ENCODE measurements at places on chromosomes 2 and 18.

DNA sequence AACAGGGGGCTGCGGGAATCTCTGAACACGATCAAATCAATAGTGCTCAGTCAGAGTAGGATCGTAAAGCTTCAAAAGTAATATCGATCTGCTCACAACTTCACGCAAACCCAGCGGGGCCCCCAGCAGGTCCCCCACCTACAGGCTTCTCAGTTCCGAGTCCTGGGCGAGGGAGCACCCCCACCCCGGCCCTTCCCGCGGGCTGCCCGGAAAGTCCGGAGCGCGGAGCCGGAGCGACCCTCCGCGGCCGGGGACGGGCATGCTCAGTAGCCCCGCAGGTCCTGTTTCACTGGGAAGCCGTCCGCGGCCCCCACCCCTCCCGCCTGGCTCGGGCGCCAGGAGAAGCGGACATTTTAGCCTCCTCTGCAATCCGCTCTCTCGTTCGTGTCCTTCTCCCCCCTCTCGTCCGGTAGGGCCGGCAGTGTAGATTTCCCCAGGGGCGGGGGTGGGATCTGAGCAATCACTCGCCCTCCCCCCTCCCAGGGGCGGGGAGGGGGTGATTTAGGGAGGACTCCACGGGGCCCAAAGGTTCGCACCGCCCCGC is 3.3 kb upstream of the SPRED2 start:
- no peak for DNase-seq

DNA sequence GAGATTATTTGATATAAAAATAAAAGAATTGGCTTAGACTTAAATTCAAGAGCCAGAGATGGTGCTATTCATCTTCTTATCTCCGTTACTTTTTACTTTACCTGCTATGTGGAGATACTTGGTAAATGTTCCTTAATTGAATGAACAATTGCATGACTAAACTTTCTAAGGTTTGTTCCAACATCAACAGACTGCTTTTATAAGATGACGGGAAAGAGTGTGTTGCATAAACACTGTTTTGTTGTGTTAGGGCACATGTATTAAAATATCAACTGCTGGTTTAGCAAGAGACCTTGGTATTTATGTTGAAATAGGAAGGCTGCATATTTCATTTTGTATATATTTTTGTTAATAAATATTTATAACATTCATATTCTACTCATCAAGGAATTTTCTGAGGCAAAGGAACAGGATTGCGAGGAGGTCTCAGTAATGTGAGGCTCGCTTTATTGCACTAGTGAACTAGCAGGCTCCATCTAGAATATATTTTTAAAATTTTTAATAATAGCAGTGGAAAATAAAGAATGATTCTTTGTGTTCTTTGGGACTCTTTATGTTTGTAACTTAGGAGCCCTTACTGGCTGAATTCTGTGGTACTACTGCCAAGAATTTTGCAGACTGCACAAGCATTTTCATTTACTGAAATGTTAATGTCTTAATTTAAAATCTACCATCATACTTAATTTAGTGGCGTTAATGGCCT is 10.7 kb upstream of the NFE2L2 start:
- DNase-seq, result no peak

- no peak for DNase-seq
Measured at GRCh38 chr2:47226132-47226922, 71.2 kb upstream of the STPG4 start.

- DNase-seq, result no peak
Measured at GRCh38 chr2:190465060-190465459, 56.9 kb downstream of the MFSD6 start.

- DNase-seq, result no peak
Measured at GRCh38 chr2:128789776-128790455, 471.2 kb upstream of the HS6ST1 start.

- no peak for DNase-seq
Measured at GRCh38 chr2:9288233-9288632, 81.6 kb downstream of the ASAP2 start.

DNA sequence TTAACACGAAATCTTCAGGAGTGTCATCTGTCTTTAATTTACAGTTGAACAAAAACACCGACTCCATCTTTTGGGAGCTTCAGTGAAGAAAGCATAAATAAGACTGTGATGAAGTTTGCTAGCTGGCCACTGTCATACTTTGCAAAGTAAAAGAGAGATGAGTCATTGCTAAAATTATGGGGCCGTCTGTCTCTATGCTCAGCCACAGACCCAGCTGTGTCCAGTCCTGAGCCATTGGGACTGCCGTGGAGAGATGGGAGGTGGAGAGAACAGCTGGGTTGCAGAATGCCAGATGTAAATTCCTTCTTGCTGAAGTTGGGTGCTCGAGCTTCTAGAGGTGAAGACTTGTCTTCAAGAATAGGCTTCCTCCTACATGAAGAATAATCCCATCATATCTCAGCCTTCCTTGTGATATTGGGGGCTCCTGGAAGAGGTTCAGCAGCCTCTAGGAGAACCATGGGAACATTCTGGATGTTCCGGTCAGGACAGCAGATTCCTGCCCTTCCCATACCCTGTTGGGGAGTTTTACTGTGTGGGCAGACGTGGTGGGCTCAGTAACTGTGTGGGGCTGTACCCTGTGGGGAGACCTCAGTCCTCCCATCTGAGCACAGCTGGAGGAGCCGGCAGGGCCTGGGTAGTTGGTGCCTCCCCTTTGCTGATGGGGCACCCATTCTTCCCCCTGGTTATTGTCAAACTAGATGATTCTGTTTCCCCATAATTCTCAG is 71.1 kb downstream of the LDLRAD4 start:
- DNase-seq, result no peak

DNA sequence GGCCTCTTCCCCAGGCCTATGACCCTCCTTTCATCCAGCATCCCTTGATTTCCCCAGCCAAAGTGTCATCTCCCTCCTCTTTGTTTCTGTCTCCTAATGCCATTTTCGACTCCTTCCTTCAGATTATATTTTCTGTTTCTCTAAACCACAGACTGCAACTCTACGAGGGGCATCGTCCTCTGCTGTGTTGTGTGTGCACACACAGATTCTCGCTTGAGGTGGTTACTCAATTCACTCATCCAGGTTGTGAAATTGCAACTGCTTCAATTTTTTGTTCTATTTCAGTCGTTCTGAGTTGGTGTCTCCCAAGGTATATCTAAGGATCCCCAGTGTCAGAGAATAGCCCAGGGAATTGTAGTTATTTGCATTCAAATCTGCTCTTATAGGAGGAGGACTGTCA is 113.5 kb upstream of the NDUFV2 start:
- no peak for DNase-seq

DNA sequence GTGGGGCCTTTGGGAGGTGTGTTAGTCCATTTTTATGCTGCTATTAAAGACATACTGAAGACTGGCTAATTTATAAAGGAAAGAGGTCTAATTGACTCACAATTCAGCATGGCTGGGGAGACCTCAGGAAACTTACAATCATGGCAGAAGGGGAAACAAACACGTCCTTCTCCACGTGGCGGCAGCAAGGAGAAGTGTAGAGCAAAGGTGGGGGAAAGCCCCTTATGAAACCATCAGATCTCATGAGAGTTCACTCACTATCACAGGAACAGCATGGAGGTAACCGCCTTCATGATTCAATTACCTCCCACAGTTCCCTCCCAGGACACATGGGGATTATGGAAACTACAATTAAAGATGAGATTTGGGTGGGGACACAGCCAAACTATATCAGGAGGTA is 187.1 kb upstream of the OSR1 start:
- no peak for DNase-seq

DNA sequence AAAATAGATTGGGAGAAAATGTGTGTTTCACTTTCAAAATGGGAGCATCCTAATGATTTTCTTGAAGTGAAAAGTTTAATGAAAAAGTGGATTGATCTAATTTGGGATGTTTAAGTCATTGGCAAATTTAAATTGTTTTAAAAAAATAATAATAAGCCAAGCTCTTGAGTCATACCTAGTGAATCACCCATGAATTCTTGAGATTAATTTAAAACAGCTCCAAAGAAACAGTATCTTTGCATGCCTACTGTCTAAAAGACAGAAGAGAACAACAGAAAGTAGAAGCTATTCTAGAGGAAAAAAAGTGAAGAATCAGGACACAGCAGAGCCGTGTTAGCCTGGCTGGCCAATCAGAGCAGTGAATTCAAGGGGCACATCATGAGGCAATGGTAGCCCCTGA is 7.7 kb downstream of the ACVR1C start:
- DNase-seq, result no peak

DNA sequence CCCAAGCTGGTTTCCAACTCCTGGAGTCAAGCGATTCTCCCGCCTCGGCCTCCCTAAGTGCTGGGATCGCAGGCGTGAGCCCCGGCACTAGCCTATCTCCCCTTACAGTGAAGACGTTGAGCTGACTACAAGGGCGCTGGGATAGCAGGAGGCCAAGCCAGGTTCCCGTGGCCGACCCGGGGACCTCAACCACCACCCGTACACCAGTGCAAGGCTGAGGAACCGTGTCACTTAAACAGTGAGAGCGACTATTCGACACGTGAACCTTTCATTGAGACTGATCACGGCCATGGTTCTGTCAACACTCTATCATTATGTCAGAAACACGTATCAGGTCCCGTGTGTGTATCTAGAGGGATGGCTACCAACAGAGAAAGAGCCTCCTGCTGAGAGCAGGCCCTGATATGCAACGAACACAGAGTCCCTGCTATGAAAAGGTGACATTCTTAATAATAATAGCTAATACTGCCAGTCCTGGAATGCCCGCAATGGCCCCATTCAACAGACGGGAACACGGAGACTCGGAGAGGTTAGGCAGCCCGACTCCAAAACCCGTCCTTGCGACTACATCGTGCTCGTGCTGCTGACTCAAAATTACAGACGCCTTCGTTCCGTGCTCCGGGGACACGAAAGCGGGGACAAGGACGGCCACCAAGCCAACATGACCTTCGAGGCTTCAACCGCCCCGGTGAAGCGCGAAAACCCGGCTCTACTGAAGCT is 833 bp downstream of the AFG3L2 start:
- DNase-seq, result no peak

- DNase-seq, result no peak
Measured at GRCh38 chr2:162305901-162306300, 12.6 kb downstream of the IFIH1 start.

DNA sequence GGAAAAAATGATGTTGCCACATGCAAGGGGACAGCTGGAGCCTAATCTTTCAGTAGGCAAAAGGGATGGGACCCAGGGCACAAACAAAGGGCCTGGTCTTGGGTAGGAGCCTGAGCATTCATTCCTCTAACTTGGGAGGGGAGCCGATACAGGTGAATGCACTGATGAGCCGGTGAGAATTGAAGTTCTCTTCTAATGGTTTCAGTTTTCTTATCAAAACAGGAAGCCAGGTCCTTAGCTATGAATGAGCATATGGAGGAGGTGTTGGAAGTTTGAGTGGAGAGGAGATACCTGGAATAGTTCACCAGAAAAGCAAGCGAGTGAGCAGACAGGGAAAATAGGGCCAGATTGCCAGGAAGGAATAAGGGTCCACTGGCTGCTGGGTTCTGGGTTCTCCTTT is 10.1 kb downstream of the DPP4 start:
- DNase-seq, result no peak

DNA sequence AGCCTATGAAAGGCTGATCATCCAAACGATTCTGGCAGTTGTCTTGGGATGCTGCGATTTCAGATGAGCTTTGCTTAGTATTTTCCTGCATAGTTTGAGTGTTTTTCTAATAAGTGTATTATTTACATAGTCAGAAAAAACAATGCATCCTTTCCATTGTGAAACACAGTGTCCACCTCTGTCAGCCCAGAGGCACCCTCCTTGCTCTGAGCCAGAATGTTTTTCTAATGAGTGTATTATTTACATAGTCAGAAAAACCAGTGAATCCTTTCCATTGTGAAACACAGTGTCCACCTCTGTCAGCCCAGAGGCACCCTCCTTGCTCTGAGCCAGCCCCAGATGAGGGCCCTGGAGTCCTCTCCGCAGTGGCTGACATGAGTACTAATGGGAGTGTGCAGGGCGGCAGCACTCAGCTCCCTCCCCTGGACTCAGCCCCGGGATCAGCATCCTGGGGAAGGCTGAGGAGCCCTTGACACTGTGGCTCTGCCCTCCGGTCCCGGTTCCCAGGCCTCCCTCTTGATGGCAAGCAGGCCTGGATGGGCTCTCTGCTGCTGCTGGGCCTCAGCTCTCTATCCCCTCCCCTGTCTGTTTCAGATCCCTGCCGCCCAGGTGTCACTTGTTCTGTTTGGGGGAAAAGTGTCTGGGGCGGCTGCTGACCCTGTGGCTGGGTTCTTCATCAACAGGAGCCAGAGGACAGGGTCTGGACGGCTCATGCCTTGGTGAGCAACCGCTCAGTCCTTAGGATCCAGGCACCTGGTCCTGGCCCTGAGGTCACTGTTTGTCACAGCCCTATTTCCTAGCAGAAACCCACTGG is 5.9 kb downstream of the MFSD2B start:
- DNase-seq, result no peak

- no peak for DNase-seq
Measured at GRCh38 chr2:2836343-2837070, 505.4 kb upstream of the MYT1L start.
